ENCODE measurements at places on chromosomes 7 and 10.

GRCh38 chr10:109215291-109216075 is 707.8 kb downstream of the XPNPEP1 start:
- no peak for DNase-seq

DNA sequence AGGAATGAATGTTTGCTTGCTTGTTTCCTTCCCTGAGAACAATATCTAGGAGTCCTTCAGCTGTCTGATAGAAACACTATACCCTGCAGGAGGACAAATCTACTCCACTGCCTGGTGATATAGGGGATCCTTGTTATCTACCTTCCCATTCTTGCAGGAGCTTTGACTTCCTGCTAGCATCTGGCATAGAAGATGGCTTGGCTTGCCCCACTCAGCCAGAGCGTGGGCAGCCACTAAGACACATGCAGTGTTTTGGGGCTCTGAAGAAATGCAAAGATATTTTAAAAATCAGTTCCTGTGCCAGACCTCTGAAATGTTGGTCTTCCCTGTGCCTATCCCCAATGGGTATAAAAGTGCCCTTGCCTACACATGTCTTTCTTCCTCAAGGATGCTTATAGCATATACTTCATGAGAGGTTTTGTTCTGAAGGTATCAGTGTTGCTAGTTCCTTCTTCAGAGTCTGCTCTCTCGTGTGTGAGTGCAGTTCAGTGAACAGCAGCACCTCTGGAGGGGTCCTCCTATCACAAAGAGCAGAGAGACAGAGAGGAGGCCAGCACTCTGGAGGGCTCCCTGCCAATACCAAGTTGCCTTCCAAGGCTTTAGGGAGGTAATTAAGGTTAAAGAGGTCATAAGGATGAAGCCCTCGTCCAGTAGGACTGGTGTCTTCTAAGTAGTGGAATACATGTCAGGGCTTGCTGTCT is 149.1 kb upstream of the CALCR start:
- DNase-seq, result no peak

DNA sequence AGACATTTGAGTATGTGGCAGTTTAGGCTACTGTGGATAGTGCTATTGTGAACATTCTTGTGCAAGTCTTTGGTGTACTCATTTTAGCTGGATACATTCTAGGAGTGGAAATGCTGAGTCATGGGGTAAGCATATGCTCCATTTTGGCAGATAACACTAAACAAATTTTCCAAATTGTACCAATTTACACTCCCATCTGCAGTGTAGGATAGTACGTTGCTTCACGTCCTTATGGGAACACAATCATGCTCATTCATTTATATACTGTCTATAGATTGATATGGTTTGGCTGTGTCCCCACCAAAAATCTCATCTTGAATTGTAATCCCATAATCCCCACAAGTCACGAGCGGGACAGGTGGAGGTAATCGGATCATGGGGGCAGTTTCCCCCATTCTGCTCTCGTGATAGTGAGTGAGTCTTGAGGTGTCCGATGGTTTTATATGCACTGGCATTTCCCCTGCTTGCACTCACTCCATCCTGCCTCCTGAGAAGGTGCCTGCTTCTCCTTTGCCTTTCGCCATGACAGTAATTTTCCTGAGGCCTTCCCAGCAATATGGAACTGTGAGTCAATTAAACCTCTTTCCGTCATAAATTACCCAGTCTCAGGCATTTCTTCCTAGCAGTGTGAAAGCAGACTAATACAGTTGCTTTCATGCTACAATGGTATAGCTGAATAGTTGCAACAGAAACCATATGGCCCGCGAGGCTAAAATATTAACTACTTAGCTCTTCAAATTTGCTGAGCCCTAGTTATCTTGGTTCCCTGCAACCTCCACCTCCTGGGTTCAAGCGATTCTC is 25.6 kb downstream of the RNF216 start:
- no peak for DNase-seq

GRCh38 chr10:12720217-12720981 is 281.1 kb downstream of the CCDC3 start:
- DNase-seq, result peak; percentile 62

DNA sequence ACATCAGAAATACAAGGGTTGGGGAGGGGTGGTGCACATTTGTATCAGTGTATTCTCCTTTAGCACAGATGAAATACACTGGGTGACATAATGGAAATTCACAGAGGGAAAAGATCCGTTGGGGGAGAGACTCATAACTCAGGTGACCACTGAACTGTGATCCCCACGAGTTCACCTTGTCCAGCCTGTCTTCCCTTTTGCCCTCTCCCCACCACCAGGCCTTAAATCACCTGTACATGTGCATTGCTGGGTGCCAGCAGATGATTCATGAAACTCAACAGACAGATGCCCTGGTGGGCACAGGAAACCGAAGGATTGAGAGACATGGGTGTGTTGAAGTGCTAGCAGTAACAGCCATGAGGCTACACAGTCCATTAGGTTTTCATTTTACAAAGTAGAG is 253.3 kb downstream of the PLXNA4 start:
- DNase-seq, result no peak

DNA sequence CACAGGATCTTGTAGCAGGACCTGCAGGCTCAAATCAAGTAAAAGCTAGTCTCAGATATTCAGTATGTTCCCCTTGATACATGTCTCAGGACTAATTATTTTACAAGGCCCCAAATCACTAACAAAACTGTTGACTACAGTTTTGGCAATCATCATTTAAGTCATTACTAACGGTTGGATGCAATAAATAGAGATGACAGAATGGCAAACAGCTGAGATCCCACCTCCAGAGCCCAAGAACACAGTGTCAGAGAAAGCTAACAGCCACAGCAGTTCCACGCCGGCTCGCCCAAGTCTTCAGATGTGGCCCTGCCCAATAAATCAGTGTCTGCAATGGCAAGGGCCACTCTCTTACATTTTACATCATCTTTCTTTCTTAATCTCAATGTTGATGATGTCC is 87.6 kb downstream of the CTBP2 start:
- no peak for DNase-seq

DNA sequence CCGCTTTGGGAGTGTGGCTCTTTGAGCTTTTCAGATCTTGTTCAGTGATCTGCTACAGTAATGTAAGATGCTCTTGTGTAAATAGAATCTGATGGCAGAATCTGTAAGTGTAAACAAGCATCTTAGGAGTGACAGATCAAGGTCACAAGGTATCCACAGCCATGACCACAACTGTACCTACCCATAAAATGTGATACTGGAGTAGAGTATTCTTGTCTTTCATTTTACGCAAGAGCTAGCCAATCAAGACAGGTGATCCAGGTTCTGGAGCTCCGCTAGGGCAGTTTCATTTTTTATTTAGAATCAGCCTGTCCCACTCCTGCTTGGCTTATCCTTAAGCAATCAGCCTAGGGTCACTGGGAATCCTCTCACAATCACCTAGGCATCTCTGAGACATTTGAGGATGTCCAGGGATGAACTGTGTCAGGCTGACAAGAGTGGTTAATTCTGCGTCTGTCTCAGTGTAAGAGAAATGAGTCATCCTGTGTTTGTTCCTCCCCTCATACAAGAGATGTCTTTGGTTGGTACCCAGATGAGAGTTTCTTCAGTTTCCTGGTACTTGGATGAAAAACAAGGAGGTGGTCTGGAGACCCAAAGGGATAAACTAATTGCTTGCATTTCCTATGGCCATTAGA is 13.6 kb downstream of the ZNF138 start:
- peak; percentile 16 for DNase-seq

- DNase-seq, result no peak
Observed at GRCh38 chr7:45918556-45918955, 2.5 kb downstream of the IGFBP3 start.

- DNase-seq, result no peak
Observed at GRCh38 chr7:151752816-151753595, 123.9 kb downstream of the PRKAG2 start.

DNA sequence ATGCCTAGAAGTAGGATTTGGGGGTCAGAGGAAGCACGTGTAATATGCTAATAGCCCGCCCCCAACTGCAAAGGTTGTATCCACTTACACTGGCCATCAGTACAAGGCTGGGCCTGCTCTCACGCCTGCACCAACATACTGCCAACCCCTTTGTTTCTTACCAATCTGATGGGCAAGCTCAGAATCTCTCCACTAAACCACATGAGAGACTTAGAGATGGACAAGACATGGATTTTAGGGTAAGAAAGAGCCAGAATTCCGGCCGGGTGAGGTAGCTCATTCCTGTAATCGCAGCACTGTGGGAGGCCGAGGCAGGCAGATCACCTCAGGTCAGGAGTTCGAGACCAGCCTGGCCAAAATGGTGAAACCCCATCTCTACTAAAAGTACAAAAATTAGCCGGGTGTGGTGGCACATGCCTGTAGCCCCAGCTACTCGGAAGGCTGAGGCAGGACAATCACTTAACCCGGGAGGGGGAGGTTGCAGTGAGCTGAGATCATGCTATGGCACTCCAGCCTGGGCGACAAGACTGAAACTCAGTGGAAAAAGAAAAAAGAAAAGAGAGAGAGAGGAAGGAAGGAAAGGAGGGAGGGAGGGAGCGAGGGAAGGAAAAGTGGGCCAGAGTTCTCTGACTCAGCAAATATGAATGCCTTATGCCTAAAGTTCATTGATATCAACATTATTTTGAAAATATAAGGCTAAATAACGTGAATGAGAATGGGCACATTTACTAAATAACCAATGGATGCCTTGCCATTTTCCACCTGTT is 162.2 kb downstream of the SLIT1 start:
- no peak for DNase-seq

DNA sequence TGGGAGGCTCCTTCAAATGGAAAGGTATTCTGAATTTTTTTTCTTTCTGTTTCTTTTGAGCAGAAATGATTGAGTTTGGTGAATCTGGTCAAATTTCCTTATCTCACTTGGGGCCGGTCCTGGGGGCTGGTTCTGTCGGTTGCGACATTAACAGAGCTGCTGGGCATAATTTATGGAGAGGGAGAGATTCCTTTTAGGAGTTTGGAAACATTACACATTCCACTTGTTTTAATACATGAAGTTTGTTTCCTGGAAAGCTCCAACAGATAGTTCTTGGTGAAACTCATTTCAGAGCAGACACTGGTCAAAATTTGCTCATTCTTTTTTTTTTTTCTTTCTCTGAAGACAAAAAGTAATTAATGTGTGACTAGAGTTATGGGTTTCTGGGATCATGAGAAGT is 129.9 kb downstream of the ABCA13 start:
- no peak for DNase-seq

GRCh38 chr10:14508725-14509124 is 178.0 kb upstream of the FRMD4A start:
- DNase-seq, result no peak

GRCh38 chr10:46226232-46226631 is 60.6 kb upstream of the ANTXRL start:
- DNase-seq, result no peak

DNA sequence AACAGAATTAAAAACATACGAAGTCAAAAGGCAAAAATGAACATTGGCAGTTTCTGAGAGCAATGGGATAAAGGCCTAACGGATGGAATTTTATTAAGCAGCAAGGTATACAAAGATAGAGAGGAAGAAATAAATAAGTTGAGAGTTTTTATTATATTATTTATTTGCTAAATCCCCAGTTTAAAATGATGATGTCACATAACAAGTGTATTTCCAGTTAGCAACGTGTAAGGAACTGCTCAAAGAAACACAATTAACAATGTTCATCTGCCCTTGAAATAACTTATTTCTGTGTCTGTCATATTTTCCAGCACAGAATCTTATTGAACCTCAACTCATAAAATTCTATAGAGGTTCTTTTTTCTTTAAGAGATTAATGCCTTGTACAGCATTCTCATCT is 108.6 kb upstream of the TMEM106B start:
- DNase-seq, result no peak

DNA sequence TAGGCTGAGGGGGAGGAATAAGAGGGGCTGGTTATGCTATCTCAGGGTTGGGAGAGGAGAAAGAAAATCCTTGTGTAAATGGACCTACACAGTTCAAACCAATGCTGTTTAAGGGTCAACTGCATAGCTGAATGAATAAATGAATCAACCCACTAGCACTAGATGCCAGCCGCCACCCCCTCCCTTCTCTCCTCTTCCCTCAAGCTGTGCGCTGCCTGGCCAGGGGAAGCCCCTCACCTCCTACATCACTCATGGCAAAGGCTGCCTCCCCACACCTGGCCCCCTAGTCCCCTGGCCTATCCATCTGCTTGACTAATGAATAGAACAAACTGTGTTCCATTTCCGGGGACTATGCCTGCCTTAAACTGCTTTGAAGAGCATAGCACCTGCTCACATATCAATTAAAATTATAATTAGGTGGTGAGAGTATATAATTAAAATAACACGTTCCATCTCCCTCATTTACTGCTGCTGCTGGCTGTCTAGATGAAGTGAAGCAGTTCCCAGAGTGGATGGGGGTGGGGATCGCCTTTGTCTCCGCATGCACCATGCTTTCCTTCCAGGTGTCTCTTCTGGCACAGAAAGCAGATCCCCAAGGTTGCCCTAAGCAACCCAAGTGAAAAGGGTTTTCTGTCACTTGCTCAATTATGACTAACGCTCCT is 32.6 kb downstream of the GRID1 start:
- DNase-seq, result no peak

DNA sequence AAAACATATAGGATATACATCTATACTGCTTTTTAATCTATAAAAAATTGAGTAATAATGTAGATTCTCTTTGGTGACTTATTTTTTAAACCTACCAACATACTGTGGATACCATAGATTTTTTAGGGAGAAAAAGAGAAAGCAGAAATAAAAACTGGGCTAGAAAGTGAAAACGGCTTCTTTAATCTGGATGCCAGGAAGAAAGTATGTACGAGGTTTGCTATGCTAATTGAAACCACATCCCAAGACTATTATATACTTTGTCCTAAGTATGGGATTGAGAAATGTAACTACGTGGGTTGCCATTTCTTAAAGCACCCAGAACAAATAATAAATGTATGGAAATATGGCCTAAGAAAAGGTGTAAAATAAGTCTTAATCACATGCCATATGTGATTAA is 129.0 kb upstream of the NFE2L3 start:
- no peak for DNase-seq

- no peak for DNase-seq
Observed at GRCh38 chr7:137820677-137821420, 25.9 kb downstream of the DGKI start.

GRCh38 chr7:105256761-105257231 is 131.9 kb downstream of the SRPK2 start:
- DNase-seq, result no peak

- no peak for DNase-seq
Observed at GRCh38 chr10:102752266-102752930, 8.7 kb downstream of the WBP1L start.

DNA sequence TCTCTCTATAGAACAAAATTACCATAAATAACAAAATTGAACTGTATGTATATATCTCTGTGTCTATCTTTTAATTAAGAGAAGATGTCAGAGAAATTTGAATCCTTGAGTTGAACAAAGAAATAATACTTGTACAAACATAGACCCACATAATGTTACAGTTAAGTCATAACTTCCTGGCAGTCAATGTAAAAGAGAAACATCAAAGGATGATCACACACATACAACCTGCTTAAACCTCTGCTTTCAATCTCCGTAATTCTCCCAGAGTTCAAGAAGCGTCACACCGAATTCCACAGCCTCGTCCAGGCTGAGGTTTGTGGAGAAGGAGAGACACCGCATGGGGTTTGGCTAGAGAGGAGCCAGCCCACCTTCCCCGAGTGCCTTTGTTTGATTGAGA is 40.1 kb upstream of the LRRC4 start:
- no peak for DNase-seq

Data from activated CD4-positive, alpha-beta T cell treated with anti-CD3 and anti-CD28 coated beads, Interleukin-2, Interleukin-4, amounts not matched to agents 100 ng/mL and 50 ng/mL, durations not matched to agents 16 hours and 8 hours (primary cell).